ENCODE measurements at places on chromosomes 6 and 20. TPM values are rescaled to one million over a fixed set of nuclear protein-coding genes. Genes with fewer than 3 reads are reported as not detected.

The LCA5 gene
- 0.92 TPM for total RNA-seq

The HLA-DRB5 gene
- total RNA-seq = 174 TPM

- H3K4me3 ChIP-seq = no peak overlapping the region
- no peaks in the 10 kb centered on the region for H3K27me3 ChIP-seq
- H3K4me1 ChIP-seq = peaks cover 15% of the 10 kb centered on the region
- no peak for DNase-seq
- H3K36me3 ChIP-seq = peaks cover 3% of the 10 kb centered on the region
- no peak overlapping the region for H3K27ac ChIP-seq
These were observed 14.2 kb downstream of the FARS2 start for GRCh38 chr6:5275497-5275896.

GRCh38 chr6:38792356-38792755, 77.2 kb downstream of the DNAH8 start:
- H3K4me1 ChIP-seq = no peaks in the 10 kb centered on the region
- no peak for DNase-seq
- H3K27ac ChIP-seq = no peak overlapping the region
- H3K27me3 ChIP-seq = no peaks in the 10 kb centered on the region

DNA sequence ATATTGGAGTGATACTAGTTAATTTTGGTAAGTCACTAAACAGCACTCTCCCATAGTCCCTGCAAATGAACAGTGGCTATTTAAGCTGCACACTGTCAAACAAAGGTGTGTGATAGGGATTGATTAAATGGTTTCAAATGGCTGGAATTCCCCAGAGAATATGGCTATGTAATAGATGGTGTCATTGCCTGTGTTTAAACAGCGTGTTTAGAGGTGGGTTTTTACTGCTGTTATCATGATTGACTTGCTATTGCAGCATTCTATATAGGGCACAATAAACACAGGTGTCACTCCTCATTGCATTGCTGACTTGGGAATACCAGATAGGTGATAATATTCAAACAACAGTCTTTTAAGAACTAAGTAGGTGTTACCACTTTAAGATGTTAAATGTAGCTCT, 171.7 kb upstream of the MAN1A1 start:
- H3K27ac ChIP-seq = no peak overlapping the region
- no peak for DNase-seq
- no peaks in the 10 kb centered on the region for H3K4me1 ChIP-seq
- no peaks in the 10 kb centered on the region for H3K27me3 ChIP-seq
- H3K4me3 ChIP-seq = no peak overlapping the region
- H3K36me3 ChIP-seq = no peaks in the 10 kb centered on the region

DNA sequence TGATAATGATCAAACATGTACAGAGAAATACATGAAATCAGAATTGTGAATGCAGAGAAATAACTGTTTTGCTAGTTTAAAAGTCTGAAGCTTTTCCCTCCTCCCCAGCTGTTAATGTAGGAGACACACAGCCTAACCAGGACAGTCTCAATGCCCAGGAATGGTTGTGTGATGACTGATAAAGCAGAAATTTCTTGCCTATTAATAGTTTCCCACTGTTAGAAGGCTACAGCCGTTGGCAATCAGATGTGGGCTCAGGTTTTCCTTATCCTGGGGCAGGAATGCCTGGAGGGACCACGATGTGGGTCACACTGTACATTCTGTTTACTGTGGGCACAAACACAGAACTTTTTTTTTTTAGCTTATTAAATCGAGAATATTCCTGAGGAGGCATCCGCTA, 1.9 kb downstream of the PPP1R3D start:
- no peak overlapping the region for H3K4me3 ChIP-seq
- DNase-seq = no peak
- no peak overlapping the region for H3K27ac ChIP-seq
- H3K36me3 ChIP-seq = peaks cover 7% of the 10 kb centered on the region
